Peyer's patch (tissue), 4 donors: ENCODE measurements at places on chromosomes 13 and 19. TPM values are rescaled to one million over a fixed set of nuclear protein-coding genes. Genes with fewer than 3 reads are reported as not detected.
A peak's percentile ranks its signal among the peaks of the same experiment; 100 is the strongest.

DNA sequence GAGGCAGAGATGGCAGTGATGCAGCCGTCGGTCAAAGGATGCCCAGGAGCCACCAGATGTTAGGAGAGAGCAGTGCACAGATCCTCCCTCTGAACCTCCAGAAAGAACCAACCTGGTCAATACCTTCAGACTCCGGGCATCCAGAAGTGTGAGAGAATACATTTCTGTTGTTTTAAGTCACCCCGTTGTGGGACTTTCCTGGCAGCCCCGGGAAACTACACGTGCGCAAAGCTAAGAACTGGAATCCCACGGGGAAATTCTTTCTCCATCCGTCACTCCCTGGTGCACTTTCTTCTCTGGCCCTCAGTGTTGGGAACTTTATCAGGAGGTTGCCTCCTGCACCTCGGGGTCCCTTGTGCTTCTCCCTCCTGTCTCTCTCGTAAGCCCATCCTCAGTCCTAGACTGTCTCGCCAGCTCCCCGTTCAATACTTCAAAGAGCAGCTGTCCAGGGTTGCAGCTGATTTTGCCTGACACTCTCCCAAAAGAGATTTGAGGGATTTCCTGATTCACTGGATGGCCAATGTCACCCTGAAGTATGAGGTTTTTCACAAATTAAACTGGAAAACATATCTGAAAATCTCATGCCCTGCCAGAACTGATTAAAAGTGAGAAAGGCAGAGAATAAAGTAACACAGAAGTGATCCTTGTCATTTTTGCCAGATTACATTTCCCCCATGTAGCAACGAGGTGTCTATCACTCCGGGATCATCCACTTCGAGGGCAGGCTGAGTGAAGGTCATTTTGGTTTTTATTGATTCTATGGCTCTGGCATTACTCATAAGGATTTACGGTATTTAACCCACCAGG, 136.8 kb downstream of the DCT start:
- no peak for DNase-seq

The ZNF548 gene
- 25.7 TPM for total RNA-seq

- peak; percentile 64 for DNase-seq
Observed at GRCh38 chr19:35718345-35719041, 690 bp downstream of the KMT2B start.

DNA sequence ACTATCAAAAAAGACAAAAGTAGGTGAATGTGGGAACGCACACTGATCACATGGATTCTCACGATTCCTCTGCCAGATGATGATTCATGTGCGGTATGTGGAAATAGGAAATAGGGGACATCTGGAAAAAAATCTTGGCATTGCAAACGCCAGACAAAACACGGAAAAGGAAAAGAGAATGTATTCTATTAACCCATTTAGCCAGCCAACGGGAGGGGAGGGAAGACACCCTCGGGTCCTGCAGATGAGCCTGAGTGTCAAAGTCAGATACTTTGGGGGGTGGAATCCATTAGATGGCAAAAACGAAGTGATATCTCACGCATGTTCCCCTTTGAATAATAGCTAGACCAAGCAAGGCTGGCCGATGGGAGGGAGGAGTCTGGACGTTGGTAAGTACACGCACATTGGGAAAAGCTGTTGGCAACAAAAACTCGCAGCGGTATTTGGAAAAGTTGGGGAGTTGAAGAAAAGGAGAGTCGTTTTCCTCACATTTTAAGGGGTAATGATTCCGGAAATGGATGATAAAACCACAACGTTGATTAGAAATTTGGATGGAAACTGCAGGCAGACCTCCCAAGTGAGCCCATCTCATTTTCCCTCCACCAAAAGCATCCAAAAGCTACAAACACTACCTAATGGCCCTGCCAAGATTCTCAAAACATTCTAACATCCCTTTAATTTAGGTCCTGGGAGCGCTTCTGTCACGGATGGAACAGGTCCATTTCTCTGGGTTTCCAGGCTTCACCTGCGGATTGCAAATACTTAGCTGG, 73.6 kb downstream of the COL4A1 start:
- no peak for DNase-seq

DNA sequence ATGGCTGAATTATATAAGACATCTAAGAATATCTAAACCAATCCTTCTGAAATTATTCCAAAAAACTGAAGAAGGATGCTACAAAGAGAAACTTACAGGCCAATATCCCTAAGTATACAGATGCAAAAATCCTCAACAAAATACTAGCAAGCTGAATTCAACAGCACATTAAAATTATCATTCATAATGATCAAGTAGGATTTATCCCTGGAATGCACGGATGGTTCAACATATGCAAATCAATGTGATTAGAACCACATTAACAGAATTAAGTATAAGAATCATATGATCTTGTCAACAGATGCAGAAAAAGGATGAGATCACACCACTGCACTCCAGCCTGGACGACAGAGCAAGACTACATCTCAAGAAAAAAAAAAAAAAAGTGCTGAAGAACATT, 13.3 kb downstream of the ZNF560 start:
- DNase-seq, result no peak

GRCh38 chr13:43965459-43965845, 85.7 kb downstream of the LACC1 start:
- DNase-seq, result no peak

DNA sequence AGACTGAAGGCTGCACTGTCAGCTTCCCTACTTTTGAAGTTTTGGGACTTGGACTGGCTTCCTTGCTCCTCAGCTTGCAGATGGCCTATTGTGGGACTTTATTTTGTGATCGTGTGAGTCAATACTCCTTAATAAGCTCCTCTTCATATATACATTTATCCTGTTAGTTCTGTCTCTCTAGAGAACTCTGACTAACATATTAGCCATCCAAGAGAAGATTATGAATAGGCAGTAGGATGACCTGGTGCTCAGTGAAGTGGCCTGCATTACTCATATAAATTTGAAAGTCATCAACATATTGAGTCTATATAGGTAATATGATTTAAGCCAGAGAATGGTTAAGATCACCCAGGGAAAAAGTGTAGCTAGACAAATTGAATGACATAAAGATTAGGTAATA, 136.3 kb upstream of the UFM1 start:
- DNase-seq, result no peak

The DENND1C gene
- total RNA-seq, result 4.5 TPM

DNA sequence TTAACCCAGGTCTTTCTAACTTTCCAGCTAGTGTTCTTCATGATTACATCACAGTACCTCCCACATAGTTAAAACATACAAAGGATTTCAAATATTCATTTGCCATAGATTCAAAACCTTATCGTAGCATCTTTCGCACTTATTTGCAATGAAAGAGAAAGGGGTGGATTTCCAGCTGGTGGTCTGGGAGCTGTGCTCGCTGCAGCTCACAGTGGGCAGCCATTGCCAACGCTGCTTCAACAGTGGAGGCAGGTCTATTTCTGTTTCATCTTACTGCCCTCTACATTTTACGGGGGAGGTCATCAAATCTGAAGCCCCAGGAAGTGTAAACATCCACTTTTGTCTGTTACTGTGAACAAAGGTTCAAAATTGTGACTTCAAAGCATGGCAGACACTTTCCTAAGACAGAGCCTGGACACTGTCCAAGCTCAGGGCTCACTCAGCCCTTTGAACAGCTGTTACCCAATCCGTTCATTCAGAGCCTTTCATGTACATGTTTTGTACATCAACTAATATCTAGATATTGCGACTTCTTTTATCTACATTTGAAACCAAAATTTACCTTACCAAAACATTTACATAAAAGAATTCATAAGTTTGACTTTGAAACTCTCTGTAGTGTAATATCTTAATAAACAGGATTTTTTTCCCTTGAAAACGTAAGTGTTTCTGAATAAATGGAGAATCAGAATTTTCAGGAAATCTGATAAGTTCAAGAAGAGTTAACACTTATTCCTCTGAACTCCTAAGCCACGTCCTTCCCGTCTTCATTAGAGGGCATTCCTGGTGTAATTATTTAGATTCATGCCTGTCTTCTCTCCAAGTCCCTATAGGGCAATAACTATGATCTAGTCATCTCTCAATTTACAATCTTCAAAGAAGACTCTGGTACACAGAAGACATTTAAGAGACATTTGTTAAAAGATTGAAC, 25.1 kb downstream of the STARD13 start:
- no peak for DNase-seq

The CCDC122 gene
- total RNA-seq, result 3.5 TPM

The KL gene
- 3.2 TPM for total RNA-seq

DNA sequence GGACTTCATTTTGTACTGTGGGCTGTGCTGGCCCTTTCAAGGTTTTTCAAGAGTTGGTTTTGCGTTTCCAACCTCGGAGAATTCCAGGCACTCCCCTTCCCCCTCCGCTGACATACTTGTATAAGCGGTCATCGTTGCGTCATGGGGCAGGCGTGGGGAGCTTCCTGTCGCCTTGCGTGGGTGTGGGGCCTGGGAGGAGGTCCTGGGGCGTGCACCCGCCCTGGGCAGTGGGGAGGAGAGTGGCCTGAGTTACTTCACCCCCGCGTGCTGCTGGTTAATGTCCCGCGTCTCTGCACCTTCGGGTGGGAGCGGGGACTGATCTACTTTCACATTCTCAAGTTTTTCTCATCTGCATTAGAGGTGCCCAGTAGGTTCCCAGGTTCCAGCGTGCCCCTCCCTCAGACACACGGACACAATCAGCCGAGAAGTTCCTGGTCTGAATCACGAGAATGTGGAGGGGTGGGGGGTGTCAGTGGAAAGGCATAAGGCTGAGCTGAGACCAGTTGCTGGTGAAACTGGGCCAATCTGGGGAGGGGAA, 4.1 kb downstream of the IER2 start:
- peak; percentile 85 for DNase-seq

DNA sequence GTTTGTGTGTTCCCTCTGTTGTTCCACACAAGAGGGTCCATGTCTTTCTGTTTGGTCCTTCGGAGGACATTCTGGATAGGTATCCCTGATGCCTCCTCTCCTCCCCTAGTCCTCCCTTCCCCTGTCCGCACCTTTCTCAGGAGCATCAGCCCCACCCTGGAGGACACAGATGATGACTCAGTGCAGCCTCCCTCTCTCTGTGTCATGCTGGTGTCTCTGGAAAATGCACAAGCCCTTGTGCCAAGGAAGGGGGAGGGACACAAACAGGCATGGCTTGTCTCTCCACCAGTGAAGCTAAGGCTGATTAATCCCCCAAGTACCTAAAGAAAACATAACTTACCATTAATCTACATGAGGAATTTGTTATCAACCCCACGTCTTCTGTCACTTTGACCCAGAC, 16.2 kb upstream of the TNFRSF19 start:
- DNase-seq, result no peak

DNA sequence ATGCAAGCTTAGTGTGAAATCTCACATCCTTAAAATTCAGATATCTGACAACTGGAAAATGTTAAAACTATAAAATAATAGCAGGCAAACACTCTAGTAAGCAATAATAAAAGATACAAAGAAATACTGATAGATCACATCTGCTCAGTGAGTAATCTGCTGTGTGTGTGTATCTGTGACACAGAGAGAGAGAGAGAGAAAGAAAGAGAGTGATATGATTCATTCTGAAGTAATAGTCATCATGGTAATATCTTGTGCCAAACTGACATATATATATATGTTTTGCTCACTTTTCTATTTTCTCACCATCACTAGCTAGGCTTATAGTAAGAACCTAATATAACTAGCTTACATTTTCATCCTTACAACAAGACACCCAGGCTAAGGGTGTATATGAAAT, 288.0 kb upstream of the SLITRK6 start:
- DNase-seq, result no peak

DNA sequence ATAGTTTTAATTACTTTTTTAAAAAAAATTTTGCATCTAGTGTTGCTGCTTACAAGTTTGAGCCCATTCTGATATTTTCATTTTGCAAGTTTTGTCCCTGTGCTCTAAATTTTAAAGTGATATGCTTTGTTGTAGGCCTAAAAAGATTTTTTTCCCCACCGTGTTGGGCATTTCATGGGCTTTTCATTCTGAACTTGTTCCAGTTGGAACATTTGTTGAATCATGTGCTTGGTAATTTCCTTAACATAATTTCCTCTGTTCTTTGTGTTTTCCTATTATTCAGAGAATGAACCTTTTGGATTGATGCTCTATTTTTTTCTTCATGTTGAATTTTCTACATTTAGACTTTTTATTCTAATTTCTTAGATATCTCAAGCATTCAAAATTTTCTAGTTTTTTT, 206.4 kb upstream of the SPRY2 start:
- no peak for DNase-seq

DNA sequence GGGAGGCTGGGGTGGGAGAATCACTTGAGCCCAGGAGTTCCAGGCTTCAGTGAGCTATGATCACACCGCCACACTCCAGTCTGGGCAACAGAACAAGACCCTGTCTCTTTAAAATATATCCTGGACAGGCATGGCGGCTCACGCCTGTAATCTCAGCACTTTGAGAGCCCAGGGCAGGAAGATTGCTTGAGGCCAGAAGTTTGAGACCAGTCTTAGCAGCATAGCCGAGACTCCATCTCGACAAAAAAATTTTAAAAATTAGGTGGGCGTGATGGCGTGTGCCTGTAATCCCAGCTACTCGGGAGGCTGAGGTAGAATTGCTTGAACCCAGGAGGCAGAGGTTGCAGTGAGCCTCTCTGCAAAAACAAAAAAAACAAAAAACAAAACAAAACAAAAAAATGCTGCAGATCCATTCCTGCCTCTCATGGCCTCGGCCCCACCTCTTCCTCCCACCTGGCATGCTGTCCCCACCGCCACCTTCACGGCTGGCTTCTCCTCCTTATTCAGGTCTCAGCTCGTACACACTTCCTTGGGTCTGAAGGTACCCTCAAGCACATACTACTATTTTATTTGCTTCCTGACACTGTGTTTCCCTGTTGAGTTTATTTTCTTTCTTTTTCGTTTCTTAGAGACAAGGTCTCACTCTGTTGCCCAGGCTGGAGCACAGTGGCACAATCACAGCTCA, 5.3 kb downstream of the RFX1 start:
- DNase-seq, result no peak

DNA sequence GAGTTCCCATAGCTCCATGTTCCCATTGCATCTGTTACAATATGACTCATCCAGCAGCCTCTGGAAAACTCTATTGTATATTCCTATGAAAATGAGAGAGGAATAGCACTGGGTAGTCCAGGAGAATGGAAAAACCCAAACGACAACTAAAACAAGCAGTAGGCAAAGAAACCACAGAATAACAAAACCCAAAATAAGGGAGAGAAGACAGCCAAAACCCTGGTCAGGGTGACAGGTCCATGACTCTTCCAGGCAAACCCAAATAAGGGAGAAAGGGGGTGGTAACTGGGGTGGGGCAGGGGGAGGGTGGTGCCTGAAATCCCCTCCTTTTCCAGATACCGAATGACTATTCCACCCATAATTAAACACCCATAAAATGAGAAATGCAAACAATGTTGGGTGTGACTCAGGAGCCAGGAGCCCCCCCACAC, 4.0 kb upstream of the ZNF8 start:
- DNase-seq, result no peak

The MUC16 gene
- total RNA-seq, result not detected

DNA sequence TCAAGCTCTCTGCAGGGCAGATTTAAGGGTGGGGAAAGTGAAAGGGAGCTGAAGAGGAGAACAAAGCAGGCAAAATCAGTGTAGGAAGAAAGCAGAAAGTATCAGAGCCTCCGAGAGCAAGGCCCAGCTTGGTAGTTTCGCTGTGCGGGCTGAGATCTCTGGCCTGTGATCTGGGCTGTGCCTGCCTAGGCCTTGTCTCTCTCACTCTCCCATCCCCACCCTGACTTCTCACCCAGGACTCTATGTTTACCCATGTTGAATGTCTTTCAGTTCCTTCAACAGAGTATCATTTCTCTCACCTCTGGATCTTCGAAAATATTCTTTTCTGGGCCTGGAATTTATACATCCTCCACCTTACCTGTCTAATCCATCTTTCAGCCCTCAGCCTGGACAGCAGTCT, 391.3 kb downstream of the FOXO1 start:
- DNase-seq, result no peak

- no peak for DNase-seq
Observed at GRCh38 chr19:47652285-47652684, 43.4 kb downstream of the BICRA start.

The CRX gene
- not detected for total RNA-seq

The ANKLE1 gene
- total RNA-seq, result 1.3 TPM
